Right cardiac atrium (tissue), 5 donors: ENCODE measurements at places on chromosomes 11 and 22. TPM values are rescaled to one million over a fixed set of nuclear protein-coding genes. Genes with fewer than 3 reads are reported as not detected.
A peak's percentile ranks its signal among the peaks of the same experiment; 100 is the strongest.

Gene SLC29A2
- 33.2 TPM for total RNA-seq

Gene OR52H1
- total RNA-seq: not detected

Gene NXPE2
- 0.36 TPM for total RNA-seq

Gene P2RY6
- total RNA-seq: 1.9 TPM

Gene MUC5AC
- total RNA-seq: not detected

Gene POU2AF2
- total RNA-seq: not detected

Gene FOXR1
- total RNA-seq: not detected

Gene SLC6A5
- total RNA-seq: not detected

Gene SAA1
- total RNA-seq: 2.2 TPM

Gene CELSR1
- total RNA-seq: 5.7 TPM

Gene CD44
- total RNA-seq: 20.9 TPM

Gene TMPRSS5
- total RNA-seq: 0.17 TPM

DNA sequence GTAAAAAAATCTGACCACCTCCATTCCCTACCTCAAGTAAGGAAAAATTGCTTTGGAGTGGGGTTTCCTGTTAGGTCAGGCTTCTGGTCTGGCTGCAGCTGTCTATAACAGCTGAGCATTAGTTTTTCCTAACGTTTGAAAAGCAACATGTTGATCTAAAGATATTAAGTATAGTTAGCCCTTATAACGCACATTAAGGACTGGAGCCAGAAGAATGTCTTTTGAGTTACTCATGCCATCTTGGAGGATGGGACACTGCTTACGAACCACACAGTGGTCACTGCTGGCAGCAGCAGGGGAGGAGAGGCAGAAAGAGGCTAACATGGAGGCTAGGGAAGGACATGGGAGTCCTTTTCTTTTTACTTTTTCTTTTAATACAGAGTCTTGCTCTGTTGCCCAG is 44.1 kb upstream of the GDPD4 start:
- DNase-seq: no peak

- no peak for DNase-seq
Measured at GRCh38 chr11:35803115-35803514, 140.5 kb downstream of the TRIM44 start.

DNA sequence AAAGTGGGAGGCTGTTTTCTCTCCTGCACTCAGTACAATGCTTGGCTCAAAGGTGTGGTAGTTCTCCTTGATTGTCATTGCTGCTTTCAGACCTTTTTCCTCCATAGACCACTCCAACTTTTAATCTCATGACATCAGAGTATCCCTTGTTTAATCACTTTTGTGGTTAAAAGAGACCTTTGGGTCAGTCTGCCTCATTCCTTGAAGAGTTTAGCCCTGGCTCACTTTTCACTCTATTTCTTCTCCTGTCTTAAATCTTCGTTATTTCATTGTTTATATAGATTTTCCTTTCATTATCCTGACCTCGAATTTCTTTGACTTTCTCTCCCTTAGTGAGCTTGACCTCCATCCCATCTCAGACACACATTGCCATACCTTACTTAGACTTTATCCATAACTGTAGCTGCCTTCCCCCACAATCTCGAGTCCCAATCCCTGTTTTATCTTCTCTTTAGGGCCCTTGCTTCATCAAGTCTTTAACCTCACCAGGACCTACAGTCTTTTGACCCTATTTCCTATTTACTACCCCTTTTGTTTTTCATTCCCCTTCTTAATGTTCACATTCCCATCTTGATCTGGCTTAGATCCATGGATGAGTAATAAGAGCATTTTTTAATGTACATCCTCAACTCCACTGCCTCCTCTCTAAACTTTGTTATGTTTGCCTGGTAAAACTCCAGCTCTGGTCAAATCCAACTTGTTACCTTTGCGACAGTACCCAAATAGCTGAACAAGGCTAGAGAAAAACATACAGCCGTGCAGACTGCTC is 9.5 kb downstream of the ATXN10 start:
- no peak for DNase-seq

- DNase-seq: no peak
Measured at GRCh38 chr11:36356201-36356600, 60.1 kb downstream of the PRR5L start.

DNA sequence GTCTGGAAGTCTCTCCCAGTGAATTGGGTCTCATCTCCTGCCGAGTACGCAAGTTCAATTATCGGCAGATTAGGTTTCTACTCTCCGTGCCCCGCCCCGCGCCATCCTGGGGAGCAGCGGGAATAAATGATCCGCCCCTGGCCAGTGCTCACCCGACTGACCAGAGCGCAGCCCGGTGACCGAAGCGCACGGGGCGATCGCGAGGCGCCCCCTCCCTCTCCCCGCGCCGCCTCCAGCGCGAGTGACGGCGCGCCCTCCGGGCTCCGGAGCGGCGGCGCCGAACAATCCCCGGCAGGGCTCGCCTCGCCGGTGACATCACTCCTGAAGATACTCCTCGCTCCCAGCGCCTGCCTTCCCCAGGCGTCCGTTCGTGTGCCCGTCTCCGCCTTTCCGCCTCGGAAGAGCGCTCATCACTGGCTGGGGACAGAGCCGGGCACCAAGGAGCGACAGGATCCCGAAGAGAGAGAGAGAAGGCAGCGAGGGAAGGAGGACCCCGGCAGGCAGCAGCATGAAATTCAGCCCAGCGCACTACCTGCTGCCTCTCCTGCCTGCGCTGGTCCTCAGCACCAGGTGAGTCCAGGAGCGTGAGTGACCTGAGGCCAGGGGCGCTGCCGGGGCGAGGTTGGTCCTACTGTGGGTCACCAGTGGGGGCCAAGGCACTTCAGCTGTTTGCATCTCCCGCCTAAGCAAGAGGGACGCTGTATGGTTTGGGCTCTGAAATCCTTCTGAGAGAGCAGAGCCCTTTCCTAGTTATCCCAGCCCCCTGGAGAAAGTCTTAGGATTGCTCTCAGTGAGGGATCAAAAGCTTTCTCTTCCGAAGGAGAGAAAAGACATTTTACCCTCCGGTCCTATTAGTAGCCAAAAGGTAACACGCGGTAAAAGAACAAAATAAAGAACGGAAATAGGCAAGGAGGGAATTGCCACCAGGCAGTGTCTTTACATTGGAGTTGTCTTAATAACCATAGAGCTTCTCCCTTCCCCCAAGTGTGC is at the start of gene LUZP2:
Gene LUZP2, plus strand, starts transcription at position 318 of the 990 bp plus-strand sequence.
- DNase-seq: peak; percentile 17

DNA sequence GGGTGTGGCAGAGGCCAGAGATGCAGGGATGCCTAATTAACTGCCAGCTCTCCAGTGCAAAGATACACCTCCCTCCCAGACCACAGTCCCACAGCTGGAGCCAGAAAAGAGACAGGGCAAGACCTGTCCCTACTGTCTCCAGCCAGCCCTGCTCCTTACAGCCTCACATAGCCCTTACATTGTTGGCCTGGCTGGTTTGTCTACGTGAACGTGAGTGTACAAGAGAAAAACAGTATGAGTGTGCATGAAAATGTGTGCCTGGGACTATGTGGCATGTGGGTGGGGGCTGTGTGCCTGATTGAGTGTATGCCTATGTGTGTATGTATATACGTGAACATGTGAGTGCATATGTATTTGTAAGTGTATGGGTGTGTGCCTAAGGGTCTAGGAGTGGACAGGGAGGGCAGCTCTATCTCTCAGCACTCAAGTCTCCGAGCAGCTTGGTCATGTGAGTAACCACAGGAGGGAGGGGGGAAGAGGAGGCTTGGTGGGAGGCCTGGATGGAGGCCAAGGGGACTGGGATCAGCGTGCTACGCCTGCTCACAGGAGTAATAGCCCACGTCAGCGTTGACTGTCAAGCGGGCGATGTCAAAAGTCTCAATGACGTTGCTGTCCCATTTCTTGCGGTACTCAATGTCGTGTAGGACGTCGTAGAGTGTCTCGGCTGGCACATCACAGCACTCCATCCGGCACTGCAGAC is 6.6 kb upstream of the ARAP1 start:
- DNase-seq: peak; percentile 82

- DNase-seq: peak; percentile 15
Measured at GRCh38 chr11:76665172-76665571, 5.4 kb downstream of the LRRC32 start.

- DNase-seq: no peak
Measured at GRCh38 chr11:30314625-30315024, 8.3 kb upstream of the ARL14EP start.

DNA sequence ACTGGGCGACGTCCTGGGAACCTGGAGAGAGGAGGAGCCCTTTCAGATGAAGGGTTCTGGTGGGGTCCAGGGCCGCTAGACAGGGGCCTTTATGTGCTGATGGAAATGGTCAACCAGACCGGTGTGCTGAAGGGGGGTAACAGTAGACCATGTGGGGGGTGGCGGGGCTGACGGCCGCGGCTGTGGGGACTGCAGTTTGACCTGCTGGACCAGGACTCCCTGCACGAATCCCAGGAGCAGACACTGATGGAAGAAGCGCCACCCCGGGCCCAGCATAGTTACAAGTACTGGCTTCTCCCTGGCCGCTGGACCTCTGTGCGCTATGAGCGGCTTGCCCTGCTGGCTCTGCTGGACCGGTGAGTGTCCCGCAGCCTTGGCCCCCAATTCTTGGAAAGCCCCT is 6.4 kb downstream of the PCNX3 start:
- DNase-seq: no peak

DNA sequence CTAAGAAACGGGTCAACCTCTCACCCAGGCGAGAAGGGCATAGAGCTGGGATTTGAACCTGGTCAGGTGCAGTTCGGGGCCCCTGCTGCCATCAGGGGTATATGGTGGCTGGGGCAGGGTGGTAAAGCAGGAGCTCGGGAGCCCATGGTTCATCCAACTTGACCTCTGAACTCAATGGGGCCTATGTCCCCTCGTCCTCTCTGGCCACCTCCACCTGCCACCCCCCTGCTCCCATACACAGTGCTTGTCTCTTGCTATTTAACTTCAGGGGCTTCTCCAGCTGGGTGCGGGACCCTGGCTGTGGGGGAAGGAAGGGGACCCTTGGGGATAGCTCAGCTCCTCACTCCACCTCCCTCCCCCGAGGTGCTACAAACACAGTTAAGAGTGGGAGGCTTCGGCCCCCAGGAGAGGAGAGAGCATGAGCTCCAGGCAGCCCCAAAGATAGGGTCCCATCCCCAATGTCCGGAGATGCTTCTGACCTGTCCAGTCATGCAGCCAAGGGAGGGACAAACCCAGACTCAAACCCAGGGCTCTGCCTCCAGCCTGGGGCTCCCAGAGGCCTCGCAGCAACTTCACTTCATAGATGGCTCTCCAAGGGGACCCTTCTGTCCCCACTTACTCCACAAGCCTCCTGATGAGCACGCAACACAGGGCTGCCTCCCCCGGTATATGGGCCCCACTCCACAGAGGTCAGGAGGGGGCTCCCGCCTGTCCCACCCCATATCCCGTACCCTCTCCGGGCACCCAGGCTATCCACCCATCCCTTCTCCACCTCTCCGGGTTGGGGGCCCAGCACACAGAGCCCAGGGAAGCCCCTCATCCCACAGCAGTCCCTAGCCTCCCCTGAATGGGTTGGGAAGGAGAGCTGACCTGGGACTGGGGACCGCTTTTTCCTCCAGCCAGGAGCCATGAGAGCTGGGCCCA is 712 bp downstream of the IL2RB start:
- peak; percentile 38 for DNase-seq

GRCh38 chr11:65779919-65780769 is 632 bp downstream of the AP5B1 start:
- DNase-seq: peak; percentile 93

DNA sequence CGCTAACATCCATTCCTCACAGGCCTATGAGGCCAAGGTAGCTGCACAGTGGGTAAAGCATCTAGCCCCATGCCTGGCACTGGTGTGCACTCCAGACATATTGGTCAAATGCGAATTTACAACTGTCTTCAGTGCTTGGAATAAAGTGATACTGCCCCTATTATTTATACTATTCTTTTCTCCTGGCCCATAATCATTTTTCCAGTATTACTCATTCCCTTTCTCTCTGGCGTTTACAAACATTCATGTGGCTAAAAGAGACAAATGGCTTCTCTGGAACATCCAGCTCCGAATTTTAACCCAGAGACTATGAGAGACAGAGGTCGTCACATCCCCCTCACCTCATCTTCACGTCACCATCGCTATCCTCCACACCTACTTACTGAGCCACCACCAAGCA is 87.2 kb upstream of the PITPNB start:
- DNase-seq: no peak

- no peak for DNase-seq
Measured at GRCh38 chr11:14081581-14082231, 119.2 kb downstream of the SPON1 start.

DNA sequence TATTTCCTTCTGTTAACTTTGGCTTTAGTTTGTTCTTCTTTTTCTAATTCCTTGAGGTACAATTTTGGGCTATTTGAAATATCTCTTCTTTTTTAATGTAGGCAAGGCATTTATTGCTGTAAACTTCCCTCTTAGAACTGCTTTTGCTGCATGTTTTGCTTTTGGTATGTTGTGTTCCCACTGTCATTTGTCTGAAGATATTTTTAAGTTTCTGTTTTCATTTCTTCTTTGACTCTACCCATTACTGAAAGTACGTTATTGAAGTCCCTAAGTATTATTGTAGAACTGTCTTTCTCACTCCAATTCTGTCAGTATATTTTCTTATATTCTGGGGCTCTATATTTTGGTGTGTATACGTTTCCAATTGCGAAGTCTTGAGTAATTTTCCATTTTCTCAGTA is 77.9 kb downstream of the KCNQ1OT1 start:
- DNase-seq: no peak

- no peak for DNase-seq
Measured at GRCh38 chr11:110090466-110091026, 2.6 kb upstream of the ZC3H12C start.

DNA sequence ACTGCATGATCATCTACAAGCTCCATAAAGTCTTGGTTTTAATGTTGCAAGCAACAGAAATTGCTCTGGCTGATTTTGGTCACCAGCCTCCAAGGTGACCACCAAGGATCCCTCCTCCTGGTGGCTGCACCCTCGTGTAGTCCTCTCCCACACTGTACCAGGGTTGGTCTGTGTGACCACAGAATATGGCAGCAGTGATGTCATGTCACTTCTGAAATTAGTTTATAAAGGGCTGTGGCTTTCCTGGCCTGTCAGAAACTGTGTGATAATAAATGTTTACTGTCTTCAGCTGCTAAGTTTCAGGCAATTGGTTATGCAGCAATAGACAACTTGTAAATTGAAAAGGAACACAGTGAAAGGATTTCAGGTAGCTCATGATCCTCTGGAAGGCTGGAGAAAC is 5.3 kb upstream of the PRDM11 start:
- no peak for DNase-seq

- DNase-seq: no peak
Measured at GRCh38 chr11:132043714-132044113, 673.3 kb downstream of the NTM start.
